ENCODE measurements at places on chromosomes 4 and X.

DNA sequence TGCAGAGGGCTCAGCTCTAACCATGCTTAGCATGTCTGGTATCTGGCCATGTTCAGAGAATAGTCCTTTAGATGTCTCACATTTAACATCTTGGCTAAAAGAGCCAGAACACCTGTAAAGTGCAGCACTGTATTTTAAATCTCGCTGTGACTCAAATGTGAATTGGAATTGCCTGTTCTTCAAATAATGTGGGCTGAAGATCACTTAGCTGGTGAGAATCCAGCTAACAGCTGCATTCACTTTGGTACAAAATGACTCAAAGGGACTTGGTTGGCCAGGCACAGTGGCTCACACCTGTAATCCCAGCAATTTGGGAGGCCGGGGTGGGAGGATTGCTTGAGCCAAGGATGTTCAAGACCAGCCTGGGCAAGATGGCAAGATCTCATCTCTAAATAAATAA, 63.5 kb upstream of the PLAC8 start:
- DNase-seq, result no peak

DNA sequence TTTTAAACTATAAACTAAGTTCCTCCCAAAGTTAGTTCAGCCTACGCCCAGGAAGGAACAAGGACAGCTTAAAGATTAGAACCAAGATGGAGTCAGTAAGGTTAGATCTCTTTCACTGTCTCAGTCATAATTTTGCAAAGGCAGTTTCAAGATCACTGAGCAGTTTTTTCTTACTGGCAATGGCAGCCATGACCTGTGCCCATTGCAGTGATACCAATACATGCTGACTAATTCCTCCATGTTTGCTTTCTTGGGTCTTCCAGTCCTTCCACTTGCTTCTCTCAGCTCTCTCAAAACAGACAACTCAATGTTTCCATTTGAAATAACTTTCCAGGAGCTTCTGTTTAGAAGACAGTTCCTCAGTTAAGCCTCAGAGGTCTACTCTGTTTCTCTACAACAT, 79.5 kb downstream of the PCDH18 start:
- no peak for DNase-seq

- DNase-seq, result no peak
Measured at GRCh38 chrX:18173494-18174180, 47.0 kb downstream of the BEND2 start.

- no peak for DNase-seq
Measured at GRCh38 chr4:105291925-105292324, 145.2 kb downstream of the TET2 start.

DNA sequence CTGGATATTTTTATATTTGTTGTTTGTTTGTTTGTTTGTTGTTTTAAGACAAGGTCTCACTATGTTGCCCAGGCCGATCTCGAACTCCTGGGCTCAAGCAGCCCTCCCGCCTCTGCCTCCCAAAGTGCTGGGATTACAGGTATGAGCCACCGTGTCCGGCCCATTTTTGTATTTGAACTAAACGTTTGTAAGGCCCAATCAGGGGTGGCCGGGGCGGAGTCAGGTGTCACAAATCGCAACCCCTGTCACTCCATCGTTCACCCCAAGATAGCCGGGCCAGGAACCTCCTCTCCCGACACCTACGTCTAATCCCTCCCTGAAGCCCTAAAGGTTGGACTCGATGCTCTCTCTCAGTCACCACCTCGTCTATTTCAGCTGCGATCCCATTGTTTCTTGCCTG, 722 bp upstream of the EFHC2 start:
- peak; percentile 71 for DNase-seq

- peak; percentile 17 for DNase-seq
Measured at GRCh38 chrX:23668335-23668734, 1.0 kb downstream of the PRDX4 start.

GRCh38 chr4:76892001-76892400, 5.9 kb downstream of the SOWAHB start:
- DNase-seq, result no peak

- DNase-seq, result no peak
Measured at GRCh38 chr4:130486186-130486585, 1390.2 kb downstream of the C4orf33 start.

- DNase-seq, result no peak
Measured at GRCh38 chrX:87391742-87392141, 125.9 kb upstream of the KLHL4 start.

DNA sequence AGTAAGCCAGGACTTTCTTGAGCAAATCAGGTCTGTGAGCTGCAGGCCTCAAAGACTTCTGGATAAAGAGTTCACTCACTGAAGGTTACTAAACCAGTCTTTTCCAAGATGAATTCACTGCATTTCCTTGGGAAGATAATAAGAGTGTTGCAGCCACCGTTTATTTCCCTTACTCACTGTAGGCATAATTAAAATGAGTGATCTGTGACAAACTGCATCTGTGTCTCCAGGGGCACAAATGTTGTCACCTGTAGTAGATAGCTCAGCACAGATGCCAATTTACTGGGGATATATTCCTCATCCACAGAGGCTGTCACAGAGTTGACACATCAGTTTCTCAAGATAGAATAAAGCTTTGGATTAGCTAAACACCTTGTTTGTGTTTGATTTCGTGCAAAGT, 580.2 kb downstream of the SPRY1 start:
- no peak for DNase-seq

- no peak for DNase-seq
Measured at GRCh38 chr4:25950461-25951389, 36.7 kb downstream of the SMIM20 start.

DNA sequence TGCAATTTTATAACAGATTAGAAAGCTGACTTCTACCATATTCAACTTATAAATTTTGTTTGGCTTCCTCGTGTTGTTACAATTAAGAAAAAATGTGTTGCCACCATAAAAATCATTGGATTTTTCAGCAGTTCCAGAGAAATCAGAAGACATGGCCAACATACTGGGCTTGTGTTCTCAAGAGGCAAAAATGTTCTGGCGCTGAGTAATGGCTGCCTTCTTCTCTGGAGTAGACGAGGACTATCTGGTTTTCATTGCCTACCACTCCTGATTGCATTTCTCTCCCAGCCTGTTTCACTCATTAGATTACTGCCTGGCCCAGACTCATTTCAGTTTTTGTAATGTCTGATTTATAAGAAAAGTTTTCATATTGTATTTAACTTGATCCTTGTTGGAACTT, 122.3 kb downstream of the ARHGAP10 start:
- DNase-seq, result no peak

DNA sequence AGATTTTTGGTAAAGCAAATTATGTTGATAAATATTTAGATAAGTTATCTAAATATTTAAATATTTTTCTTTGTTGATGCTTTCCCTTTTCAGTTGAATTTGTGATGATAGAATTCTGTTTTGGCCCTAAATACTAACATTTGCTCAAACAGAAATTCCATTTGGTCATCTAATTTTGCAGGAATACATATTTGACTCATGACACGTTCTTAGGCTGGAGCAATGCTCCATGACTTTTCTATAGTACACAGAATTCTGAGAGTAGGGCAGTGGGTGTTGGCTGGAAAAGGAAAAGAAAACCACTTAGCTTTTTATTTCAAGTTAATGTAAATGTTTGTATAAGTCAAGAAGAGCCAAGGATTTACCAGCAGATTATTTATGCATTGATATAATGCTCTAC, 58.6 kb upstream of the GK2 start:
- DNase-seq, result no peak

DNA sequence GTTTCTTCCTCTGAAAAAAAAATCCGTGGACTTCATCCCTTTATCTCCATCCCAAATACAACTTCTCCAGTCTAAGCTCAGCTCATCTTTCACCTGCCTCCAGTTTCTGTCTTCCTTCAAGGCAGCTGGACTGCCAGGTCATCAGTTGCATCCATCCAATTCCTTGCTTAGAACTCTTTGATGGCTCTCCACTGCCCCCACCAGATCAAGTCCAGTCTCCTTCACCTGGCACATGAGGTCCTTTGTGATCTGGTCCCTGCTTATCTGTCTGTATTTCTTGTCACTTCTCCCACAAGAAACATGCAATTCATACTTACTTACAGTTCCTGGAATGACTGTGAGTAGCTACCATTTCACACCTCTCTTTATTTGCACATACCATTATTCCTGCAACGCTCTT, 33.8 kb downstream of the OTUD6A start:
- DNase-seq, result no peak

DNA sequence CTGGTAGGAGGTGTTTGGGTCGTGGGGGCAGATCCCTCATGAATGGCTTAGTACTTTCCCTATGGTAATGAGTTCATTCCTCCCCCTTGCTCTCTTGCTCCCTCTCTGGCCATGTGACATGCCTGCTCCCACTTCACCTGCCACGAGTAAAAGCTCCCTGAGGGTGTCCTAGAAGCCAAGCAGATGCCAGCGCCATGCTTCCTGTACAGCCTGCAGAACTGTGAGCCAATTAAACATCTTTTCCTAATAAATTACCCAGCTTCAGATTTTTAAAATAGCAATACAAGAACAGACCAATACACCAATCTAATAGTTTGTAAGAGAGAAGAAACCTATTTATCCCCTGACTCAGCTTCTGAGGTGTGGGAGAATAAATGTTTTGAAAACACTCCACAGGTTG, 60.5 kb downstream of the FGFBP1 start:
- DNase-seq, result no peak

GRCh38 chr4:87122252-87122651, 98.2 kb downstream of the KLHL8 start:
- DNase-seq, result no peak

DNA sequence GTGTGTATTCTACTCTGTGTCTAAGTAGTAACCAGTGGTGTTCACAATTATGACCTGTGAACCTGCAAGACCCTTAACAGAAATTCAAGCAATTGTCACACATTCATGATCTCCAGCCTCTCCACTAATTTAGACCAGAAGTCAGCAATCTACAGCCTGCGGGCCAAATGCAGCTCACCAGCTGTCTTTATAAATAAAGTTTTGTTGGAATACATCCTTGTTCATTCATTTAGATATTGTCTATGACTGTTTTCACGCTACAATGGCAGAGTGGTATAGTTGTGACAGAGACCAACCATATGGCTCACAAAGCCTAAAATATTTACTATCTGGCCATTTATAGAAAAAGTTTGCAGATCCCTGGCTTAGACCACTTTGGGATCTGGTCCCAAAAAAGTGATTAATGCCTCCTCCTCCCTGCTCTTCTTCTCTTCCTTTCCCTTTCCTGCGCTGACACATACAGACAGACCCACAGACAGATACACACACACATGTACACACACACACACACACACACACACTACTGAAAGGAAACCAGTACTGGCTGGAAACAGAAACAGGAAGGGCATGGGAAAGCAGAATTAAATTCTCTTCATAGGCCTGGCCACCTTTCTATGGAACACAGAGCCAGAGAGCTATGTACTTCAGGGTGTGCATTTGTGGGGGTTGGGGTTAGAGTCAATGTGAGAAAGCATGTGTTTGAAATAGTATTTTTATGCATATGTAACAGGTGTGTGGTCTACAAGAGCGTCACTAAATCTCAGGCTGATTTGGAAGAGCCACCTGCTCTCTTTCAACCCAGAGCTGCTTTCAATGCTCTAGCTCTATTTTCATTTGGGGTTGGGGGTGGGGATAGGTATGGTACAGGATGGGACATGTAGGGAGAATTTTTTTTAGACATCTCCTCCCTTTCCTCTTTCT, 49.7 kb upstream of the TMEM164 start:
- peak; percentile 90 for DNase-seq

- DNase-seq, result no peak
Measured at GRCh38 chr4:185275501-185275900, 66.1 kb downstream of the SNX25 start.

DNA sequence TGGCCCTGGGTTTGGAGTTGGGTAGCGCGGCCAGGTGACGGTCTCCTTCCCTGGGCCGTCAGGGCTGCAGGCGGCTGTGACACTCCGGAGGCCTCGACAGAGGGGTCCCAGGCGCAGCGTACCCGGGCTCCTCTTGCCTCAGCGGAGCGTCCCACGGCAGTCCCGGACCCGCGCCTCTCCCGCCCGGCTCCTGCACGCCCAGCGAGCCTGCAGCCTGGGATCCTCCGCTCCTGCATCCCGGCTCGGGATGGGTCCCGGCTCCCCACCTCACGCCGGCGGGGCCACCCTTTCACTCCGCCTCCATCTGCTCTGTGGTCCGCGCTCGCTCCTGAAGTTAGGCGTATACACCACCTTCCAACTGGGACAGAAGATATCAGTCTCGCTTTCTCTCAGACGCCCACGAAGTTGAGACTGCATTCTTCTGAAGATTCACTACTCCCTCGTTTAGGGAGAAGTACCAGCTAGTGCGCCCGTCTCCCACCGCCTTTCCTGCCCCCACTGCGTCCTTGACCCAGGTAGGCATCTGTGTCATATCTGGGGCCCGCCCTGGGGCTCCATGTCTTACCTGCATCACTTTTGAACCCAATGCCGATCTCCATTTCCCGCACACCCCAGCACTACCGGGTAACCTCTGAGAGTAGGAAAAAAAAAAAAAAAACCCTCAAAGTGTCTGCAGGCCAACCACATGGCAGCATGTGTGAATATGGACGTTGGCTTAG, 32.3 kb upstream of the KDR start:
- DNase-seq, result no peak

DNA sequence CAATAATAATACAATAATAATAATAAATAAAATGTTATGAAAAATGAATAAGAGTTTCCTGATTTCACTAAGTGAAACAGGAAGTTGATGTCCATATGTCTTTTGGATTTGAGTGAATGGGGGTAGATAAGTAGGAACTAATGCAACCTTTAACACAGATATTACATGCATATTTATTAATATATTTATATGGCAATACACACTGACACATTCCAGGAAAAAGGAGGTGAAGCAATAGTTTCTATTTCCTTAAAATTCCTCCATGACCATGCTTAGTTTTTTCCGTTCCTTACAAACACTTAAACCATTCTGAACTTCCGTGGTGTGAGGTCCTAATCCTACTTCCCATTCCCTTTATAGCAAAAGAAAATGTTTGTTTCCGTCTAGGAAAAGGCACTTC, 48.3 kb downstream of the ATXN3L start:
- no peak for DNase-seq

DNA sequence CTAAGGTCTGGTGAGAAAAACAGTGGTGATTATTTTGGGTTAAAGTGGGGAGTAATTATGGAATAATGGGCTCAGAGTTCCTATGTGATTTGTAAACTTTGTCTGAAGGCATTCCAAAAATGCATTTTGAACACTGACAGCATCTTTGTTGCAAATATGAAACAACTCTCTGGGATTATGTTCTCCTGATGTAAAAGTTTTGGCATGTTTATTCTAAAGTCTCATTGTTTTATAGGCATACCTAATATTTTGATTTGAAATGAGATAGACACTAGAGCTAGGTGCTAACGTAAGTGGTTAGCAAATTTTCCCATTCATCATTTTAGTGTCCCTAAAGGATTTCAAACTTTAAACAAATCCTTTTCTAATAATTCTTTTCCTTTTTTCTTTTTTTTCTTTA, 140.9 kb upstream of the ANXA3 start:
- DNase-seq, result no peak

GRCh38 chr4:158238575-158238974, 28.3 kb downstream of the TMEM144 start:
- DNase-seq, result no peak

- DNase-seq, result no peak
Measured at GRCh38 chrX:71147496-71148277, 3.0 kb downstream of the NLGN3 start.

GRCh38 chr4:4491396-4491893, 50.4 kb downstream of the STX18 start:
- no peak for DNase-seq

- DNase-seq, result no peak
Measured at GRCh38 chr4:3337357-3337732, 44.5 kb downstream of the RGS12 start.
